ENCODE measurements at places on chromosomes 2 and 18.

DNA sequence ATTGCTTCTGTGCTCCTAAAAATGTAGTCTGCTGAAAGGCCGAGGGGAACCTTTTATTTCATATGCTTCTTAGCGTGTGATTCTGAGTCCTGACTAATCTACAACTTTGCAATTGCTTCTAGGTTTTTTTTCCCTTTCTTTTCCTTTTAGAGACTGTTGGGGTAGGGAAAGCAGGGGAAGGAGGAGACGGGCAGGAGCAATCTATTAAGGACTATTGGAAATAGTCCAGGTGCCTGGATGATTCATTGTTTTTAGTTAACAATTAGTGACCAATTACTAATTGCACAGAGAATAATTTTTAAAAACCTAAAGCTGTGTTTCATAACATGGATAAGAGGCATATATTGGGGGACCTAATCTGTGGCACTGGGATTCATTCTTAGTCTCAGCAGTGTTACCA, 49.4 kb upstream of the STON1 start:
- DNase-seq, result no peak

GRCh38 chr2:78546843-78547242, 478.7 kb upstream of the REG3G start:
- DNase-seq, result no peak

DNA sequence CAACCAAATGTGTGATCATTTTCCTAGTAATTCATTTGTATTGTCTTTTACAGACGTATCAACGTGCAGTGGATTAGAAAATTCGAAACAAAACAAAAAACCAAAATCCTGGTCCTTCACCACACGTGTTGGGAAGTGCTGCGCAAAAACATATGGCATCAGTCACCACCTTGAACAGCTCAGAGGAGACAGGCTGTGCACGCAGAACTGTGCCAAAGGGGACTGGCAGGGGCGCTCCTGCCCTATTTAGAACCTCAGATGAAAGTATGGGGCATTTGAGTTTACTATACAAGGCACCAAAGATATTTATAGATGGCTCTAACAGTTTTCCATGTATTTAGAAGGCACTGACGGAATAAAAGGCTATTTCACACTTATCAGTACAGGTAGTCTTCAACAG, 42.3 kb downstream of the NOL10 start:
- DNase-seq, result no peak

GRCh38 chr2:39338502-39338901, 94.7 kb upstream of the CDKL4 start:
- DNase-seq, result no peak

DNA sequence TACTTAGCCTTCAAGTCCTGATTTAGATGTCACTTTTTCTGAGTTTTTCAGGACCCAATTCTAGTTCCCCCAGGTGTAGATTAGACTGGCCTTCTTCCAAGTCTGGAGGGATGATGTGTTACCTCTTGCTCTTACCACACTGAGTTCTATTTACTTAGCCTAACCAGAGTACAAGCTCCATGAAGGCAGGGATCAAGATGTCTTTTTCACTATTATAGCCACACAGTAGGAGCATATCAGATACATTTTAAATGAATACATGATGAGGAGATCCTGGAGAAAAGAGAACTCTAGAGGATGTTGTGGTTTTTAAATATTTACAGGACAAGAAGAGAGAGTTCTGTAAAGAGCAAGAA, 30.3 kb downstream of the TMEM87B start:
- DNase-seq, result no peak

DNA sequence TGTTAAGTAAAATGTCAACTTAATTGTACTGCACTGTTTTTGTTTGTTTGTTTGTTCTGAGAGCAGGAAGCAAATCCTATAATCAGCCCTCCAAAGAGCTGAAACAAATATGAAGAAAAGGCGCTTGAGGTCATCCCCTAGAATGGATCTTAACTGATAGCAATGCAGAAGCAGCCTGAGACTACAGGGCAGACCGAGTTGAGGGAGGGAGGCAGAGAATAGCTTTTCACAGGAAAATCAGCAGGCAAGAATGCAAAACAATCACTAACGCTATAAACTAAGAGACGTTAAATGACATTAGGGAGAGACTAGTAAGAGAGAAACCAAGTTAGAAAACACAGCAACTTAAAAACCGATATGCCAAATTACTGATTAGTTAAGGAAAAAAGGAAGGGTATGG, 37.2 kb downstream of the GALNT1 start:
- DNase-seq, result no peak

GRCh38 chr2:191341436-191341835, 96.2 kb downstream of the MYO1B start:
- DNase-seq, result no peak

DNA sequence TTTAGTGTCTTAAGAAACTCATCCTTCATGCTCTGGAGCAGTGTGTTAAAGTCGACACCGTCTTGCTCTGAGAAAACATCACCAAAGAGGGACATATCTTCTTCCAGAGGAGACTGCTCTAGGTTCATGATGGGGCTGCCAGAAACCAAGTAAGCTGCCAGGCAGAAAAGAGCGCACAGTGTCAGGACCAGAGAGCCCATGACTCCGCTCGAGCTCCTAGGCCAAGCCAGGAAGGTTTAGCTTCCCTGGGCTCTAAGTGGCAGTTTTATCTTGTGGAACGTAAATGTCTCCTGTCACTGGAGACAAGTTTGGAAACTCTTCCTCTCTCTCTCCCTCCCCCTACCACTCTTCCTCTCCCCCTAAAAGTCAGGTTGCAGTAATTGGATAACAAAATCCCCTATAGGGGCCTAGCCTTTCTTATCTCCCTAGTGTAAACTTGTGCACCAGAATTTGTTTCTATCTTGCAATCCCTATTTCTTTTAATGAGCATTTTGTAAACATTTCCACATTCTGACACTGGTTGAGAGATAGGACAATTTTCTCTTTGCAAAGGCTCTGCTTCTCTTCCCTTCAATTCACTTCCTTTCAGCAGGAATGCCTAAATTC, at the start of gene BMP10:
Gene BMP10, minus strand, starts transcription at position 239 of the 606 bp plus-strand sequence. Its CDS starts 39 bp downstream, at position 200.
- no peak for DNase-seq

DNA sequence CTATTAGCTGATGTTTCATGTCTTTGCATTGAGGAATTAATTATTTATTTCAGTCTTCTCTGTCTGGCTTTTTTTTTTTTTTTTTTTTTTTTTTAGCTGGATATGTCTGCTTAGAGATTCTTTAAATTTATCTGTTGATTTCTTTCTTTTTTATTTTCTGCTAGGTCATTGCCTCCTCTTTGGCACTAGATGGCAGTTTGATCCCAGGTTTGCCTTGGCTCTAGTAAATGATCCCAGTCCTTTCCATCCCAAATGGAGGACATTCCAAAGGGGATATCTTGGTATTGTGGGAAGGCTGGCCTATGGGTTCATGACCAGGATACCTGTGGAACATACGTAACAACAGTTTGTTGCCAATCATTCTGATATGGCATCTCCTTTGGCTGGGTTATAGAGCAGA, 339.5 kb upstream of the GCFC2 start:
- DNase-seq, result no peak

GRCh38 chr2:170883683-170884082, 45.4 kb upstream of the GORASP2 start:
- no peak for DNase-seq

DNA sequence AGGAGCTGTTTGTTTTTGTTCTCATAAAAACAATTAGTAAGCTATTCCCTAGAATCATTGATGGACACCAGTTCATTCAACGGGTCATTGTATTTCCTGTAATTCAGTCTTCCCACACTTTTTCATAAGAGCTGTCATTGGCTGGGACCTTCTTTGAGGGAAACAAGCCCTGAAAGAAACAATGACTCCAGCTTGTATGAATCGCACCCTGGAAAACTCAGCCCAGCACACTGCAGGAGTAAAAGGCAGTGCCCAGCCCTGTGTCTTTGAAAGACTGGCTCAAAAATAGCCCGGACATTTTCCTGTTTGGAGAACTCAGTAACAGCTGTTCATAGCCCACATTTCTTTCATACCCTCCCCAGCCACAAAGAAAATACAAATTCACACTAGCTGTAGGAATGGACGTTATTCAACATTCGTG, 81.5 kb downstream of the NCKAP5 start:
- DNase-seq, result no peak

DNA sequence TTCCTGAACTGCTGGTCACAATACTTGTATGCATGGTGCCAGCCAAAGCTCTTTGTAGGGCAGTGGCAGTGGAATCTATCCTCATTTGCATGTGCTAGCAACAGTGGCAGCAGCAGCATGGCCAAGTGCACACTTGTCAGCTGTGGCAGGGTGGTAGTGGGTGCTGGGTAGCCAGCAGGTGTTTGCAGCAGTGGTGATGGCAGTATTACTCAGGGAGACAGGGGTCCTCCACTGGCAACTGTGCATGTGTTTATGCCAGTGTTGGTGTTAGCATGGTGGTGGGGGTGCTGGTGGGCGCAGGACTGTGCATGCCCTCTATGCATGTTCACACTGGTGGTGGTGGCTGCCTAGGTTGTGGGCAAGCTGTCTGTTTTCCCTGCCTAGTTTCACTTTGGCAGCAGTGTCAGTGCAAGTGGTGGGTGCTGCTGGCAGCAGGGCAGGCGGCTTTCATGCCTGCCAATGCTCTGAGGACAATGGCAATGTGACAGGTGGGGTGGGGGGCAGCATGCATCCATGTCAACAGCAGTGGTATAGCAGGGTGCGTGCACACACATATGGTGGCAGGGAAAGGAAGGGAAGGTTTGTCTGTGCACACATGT, 41.2 kb downstream of the GALNT13 start:
- no peak for DNase-seq

GRCh38 chr18:832085-832681, 20.1 kb upstream of the YES1 start:
- no peak for DNase-seq

- no peak for DNase-seq
These were observed 136.4 kb downstream of the SOCS6 start for GRCh38 chr18:70425236-70425635.

GRCh38 chr18:7977897-7978296, 410.8 kb downstream of the PTPRM start:
- no peak for DNase-seq

DNA sequence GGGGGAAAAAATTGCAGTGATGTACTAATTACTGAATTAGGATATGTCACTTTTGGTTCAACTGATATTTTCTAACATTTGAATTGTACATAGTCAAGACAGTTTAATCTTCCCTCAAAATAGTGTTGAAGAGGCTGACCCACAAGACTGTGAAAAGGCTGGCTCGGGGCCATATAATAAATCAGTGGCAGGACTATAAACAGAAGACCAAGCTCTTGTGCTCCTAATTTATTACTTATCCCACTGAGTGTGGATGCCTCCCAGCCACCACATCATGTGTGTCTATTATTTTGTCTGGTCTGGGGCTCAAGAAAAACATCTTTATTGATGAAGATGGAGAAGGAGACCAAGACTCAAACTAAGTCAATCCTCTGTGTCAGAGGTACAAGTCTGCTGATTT, 64.4 kb downstream of the PLEKHM3 start:
- DNase-seq, result no peak

DNA sequence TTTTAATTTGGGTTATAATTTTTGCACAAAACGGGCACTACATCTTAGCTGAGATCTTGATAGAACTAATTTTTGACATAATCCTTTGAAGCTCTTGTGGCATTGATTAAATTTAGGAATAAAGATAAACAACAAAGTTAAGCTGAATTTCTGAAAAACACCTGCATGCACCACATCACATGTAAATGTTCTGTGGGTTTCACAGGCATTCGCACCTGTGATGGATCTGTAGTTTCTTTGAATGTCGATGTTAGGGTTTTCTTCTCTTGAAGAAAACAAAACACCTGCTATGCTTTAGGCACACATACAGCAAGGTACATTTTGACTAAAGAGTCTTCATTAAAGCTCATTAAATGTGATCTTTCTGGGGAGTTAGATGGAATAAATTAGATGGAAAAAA, 60.3 kb downstream of the RPIA start:
- no peak for DNase-seq

GRCh38 chr2:72895759-72896281, 8.6 kb downstream of the SPR start:
- no peak for DNase-seq

GRCh38 chr2:27854229-27854862, 35.8 kb downstream of the RBKS start:
- DNase-seq, result no peak

DNA sequence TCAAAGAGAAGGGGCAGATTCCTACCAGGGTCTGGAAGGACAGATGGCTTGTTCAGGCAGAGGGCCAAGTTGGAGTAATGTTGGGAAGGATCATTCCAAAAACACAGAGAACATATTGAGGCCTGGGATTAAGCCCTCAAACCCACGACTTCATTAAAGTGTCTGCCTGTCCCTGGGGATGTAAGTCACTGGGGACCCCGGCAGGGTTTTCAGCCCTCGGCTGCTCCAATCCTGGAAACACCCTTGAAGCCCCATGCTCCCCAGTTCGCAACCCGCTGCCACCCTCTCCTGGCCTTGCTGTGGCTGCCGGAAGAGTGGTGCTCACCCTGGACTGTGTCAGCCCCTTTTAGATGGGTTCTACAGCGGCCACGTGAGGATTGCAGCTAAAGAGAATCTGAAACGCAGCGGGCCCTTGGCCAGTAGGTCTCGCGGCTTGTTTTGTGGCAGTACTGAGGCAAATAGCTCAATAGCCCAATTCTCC, 79.9 kb downstream of the EPAS1 start:
- DNase-seq, result no peak

DNA sequence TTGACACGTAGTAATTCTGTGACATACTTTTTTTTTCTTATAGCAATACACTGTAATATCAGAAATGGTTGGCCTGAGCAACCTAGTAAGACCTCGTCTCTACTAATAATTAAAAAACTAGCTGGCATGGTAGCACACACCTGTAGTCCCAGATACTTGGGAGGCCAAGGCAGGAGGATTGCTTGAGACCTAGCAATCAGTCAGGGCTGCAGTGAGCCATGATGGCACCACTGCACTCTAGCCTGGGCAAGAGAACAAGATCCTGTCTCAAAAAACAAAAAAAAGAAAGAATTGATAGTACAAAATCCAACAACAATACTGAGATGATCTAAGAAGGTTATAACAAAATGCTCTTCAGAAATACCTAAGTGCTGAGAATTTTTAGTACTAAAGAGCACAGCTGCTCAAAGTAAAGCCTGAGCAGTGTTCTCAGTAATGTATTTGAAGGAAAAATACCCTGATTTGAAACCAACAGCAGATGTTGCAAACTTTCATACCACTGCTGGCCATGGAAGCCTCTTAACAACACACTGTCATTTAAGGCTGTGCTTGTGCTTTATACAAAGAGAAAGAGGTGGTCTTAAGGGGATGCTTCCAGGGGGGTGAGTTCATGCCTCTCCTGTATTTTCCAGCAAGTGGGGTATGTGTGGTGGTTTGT, 132.6 kb upstream of the CDCA7 start:
- no peak for DNase-seq

DNA sequence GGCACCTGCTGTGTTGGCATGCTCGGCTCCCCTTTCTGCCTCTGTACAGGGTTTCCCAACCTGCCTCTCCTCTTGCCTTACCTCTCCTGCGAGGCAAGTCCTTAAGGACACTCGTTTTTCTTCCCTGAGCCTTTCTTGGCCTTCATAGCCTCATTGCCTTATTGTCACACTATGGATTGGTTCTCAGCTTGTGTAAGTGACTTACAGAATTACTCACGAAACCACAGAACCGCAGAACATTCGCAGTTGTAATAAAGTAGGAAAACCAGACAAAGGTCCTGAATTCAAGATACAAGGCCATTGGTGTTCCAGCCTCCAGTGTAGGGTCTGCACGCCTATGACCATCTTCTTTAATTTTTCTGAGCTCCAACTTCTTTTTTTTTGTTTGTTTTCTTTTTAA, 317.6 kb upstream of the SMIM21 start:
- no peak for DNase-seq

Measured in BJ (cell line).